Kasumi-1 (cell line): ENCODE measurements at places on chromosomes 12 and 14.

GRCh38 chr12:113420996-113421595, 1.1 kb upstream of the SDSL start:
- no peak for DNase-seq

DNA sequence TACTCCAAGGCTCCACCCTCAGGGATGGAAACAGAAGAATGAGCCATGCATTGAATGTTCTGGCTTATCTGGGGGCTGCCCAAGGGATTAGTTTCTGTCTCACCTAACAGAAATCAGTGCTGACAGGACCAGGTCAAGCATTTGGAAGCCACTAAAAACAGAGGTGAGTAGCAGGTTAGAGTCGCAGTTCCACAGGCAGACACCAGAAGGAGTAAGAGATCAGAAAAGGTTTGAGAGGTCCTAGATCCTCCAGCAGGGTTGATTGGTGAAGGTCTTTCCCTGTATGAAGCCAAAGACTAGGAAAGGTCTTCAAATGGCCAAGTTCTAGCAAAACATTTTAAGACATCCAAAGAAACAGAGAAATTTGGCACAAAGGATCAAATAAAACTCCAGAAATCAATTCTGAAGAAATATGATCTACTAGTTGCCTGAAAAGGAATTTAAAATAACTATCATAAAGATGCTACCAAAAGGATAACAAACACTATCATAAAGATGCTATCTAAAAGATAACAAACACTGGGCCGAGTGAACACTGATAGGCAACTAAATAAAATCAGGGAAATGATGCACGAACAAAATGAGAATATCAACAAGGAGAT, 19.5 kb upstream of the TTC9 start:
- peak; percentile 52 for DNase-seq

- DNase-seq, result no peak
These were observed 8.2 kb downstream of the ALDH1L2 start for GRCh38 chr12:105076098-105076497.

DNA sequence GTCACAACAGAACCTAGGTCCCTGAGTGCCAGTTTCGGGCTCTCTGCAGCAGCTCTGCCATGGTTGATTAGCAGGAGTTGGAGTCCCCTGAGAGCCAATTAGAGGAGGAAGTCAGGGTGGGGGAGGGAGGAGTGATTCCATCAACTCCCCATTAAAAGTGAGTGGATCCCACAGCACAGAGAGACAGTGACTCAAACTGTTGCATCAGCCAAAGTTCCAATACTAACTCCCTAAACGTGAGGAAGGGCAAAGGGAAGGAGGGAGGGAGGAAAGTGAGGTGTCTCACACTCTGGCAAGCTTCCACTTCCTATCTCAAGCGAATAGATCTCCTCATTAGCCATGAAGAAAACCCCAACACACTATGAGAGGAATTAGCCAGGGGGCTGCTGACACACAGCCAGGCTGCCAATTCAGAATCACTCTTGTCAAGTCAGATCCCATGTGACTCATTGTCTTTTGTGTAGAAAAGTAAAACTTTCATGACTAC, 23.6 kb downstream of the OR11H4 start:
- DNase-seq, result no peak

DNA sequence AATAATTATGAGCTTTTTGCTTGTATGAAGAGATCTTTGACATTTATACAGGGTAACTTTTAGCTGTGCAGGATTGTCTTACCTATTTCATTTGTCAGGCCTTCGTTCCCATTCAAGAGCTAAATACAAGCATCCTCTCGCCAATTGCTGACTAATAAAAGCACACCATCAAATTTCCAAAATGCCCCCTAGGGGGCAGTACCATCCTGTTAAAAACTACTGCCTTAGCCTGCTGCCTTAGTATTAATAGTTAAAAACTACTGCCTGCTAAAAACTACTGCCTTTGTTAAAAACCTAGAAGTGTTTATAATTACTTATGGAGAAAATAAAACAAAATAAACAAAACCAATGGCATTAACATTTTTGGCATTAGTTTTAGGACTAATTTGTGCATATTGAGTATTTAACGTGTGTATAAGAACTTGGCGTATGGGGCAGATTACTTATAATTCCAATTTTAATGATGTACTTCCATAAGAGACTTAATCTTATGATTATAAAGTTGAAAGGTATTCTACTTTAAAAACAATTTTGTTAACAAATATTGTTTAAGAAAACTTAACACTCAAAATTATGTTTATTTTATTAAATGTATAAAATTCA, 3.0 kb upstream of the IFI27L2 start:
- peak; percentile 85 for DNase-seq

GRCh38 chr12:113684908-113685782, 213.5 kb upstream of the LHX5 start:
- no peak for DNase-seq

- DNase-seq, result no peak
These were observed 52.4 kb upstream of the STON2 start for GRCh38 chr14:81452341-81453133.

DNA sequence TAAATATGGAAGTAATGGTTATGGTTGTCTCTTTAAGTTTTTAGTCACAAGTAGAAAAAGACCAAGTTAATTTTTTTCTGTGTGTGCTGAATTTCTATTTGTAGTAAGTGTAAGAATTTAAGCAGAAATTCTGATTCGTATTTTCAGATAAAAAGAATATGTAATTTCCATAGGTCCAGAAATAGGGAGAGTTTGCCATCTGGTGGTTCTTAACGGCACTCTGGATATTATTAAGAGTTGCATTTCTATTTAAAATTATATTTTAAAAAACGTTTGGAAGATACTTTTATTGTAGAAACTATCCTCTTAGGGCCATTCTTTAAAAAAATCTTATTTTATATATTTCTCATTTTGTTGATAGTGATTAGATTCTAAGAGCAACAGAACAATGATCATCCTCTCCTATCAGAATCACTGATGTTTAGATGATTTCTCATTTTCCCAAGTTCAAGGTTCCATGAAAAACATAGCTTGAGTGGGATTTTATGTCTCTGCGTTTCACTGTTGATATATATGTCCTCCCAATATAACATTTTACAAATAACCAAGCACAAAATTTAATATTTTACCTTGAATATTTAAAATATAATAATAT, 88.3 kb downstream of the LRRK2 start:
- peak; percentile 45 for DNase-seq

DNA sequence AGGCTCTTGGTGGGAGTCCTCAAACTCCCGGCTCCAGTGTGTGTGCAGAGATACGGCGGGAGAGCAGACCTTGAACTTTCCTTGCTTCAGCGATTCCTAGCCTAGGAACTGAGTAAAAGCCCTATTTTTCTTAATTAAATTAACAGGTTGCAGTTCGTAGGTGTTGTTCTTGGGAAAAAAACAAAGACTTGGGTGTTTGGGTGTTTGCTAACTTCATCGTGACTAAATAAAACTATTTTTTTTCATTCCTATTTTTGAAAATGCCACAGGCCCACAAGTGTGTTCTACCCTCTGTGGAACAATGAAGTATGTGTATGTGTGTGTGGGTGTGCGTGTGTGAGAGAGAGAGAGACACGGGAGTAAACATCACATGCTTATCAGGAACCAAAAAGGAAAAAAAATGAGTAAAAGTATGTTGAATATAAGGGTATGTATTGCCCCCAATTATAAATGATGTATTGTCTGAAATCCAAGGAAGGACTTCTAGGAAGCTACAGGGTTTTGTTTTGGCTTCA, 651 bp downstream of the TMEM117 start:
- no peak for DNase-seq

GRCh38 chr12:25592725-25593495, 39.8 kb upstream of the LMNTD1 start:
- DNase-seq, result no peak

DNA sequence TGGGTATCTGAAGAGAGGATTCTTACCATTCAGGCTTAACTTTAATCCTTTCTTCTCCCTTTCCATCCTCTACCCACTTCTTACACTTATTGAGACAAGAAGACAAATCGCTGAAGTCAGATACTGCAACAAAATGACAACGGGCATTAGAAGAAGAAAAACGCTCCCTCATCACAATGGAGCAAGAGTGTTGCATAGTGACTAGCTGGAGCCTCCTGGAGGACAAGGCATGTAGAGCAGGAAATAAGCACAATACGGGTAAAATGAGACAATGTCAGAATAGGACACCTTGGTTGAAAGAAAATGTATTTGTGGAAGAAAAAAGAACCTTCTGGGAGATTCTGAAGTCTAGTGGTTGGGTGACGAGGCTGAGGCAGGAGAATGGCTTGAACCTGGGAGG, 501.0 kb downstream of the RERGL start:
- DNase-seq, result peak; percentile 66

DNA sequence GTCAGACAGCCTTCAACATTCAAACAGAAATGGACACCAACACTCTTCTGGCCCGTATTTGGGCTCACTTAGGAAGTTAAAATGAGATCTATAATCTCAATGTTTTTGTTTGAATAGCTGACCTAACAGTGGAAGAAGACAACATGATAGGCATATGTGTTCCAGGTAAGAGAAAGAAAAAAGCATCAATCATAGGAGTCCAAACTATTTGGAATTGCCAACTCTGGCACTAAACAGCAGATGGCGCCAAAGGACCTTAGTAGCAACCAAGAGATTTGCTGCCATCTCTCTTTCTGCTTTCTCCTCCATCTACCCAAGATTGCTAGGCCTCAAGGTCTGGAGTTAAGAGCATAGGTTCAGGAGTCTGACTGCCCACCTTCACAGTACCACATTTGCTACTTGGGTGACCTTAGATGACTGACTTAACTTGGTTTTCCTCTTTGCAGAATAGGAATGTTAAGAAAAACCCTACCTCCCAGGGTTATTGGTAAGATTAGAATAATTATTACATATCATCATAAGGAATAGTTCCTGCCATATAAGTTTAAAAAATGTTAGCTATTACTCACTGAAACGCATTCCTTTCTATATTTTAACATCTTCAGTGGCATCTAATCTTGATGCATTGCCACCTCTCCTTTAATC, 30.2 kb downstream of the PEX5 start:
- peak; percentile 43 for DNase-seq
